ENCODE measurements at places on chromosomes 3 and 15.

DNA sequence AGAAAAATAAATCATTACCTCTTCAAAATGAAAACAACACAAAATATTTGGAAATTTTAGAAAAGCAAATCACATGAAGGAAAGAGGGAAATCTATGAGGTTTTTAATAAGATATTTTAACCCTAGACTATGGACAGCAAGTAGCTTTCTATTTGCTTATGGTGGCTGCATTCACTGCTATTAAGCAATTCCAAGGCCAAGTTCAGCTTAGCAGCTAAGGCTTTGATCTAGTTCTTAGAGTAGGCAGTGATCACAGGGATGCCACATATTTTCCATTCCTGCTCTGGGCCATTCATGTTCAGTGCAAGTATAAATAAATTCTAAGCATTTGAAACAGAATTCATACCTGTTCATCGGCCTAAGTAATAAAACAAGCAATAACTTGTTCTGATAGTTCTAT is 235.3 kb downstream of the CDIN1 start:
- no peak for DNase-seq

- no peak for DNase-seq
Observed at GRCh38 chr15:77665530-77666295, 33.0 kb upstream of the LINGO1 start.

DNA sequence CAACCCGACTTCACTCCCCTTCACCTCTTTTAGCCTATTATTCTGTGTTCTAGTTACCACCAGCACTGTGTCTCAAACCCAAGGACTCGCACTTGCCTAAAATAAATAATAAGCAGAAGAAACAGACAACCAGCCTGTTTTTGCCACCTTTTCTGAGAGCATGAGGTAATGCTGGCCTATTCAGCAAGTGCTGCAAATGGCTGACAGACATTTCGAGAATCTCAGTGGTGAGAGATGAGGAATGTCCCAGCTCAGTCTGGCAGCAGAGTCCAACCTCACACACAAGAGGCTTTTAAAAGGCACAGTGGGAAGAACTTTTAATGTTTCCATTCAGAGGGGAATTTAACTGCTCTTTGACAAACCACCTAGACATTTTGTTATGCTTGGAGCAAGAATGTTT is 143.3 kb upstream of the GMNC start:
- no peak for DNase-seq

- no peak for DNase-seq
Observed at GRCh38 chr15:69631978-69632377, 179.4 kb downstream of the RPLP1 start.

GRCh38 chr3:13545952-13546454 is 2.9 kb upstream of the FBLN2 start:
- no peak for DNase-seq
